Activated CD4-positive, alpha-beta T cell treated with anti-CD3 and anti-CD28 coated beads, Interleukin-2, amount 50 U/mL, for 1 hour (primary cell): ENCODE measurements at places on chromosomes 2 and 18.

- DNase-seq, result no peak
These were observed 67.3 kb downstream of the NCKAP5 start for GRCh38 chr2:133500917-133501316.

GRCh38 chr18:8424917-8425725, 184.1 kb upstream of the RAB12 start:
- no peak for DNase-seq

GRCh38 chr2:239912938-239913635, 112.1 kb downstream of the NDUFA10 start:
- no peak for DNase-seq

DNA sequence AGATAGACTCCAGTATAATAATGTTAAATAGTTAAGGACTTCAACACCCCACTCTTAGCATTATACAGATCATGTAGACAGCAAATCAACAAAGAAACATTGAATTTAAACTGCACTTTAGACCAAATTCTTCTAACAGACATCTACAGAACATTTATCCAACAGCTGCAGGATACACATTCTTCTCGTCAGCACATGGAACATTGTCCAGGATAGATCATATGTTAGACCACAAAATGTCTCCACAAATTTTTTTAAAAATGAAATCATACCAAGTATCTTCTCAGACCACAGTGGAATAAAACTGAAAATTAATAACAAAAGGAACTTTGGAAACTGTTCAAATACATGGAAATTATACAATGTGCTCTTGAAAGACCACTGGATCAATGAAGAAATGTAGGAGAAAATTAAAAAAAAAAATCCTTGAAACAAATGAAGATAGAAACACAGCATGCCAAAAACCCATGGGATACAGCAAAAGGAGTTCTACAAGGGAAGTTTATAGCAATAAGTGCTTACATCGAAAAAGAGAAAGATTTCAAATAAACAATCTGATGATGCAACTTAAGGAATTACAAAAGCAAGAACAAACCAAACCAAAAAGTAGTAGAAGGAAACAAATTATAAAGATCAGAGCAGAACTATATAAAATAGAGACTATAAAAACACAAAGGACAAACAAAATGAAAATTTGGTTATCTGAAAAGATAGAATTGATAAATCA, 12.3 kb upstream of the SPP2 start:
- DNase-seq, result no peak

- peak; percentile 44 for DNase-seq
These were observed 49.9 kb downstream of the MTCL1 start for GRCh38 chr18:8754995-8755960.

GRCh38 chr2:10984418-10985135, 72.8 kb downstream of the KCNF1 start:
- no peak for DNase-seq

DNA sequence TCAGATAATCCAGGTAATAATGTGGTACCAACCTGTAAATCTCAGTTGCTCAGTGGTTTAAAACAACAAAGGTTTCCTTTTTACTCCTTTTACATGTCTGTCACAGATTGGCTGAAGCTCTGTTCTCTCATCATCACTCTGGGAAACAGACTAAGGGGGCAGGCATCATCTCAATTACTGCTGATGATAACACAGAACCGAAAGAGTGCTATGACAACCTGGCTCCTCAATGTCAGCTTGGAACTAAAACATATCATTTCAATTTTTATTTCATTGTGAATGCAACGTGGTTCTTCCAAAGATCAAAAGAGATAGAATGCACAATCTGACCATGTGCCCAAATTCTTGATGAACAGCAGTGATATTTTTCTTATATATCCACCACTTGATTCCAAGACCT, 1315.0 kb upstream of the CDH2 start:
- no peak for DNase-seq

GRCh38 chr2:212489719-212490346, 48.8 kb downstream of the ERBB4 start:
- DNase-seq, result no peak

GRCh38 chr2:74321737-74322136, 21.5 kb downstream of the SLC4A5 start:
- no peak for DNase-seq

DNA sequence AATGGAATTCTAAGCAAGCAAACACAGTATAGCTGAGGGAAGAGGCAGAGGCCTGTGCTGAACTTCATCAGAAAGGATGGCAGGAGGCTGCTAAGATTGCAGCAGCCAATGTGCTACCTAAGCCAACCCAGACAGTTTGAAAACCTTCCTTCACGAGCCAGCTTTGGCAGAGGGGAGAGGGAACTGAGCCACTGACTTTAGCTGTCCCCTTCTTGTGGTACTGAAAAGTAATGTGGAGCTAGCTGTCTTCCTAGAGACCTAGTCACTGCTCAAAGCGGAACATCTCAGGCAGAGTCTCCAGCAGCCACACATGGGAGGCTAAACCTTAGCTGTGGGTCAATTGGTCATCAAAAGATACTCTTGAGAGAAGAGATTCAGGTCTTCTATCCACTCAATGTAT, 419.0 kb downstream of the FBXO15 start:
- no peak for DNase-seq

DNA sequence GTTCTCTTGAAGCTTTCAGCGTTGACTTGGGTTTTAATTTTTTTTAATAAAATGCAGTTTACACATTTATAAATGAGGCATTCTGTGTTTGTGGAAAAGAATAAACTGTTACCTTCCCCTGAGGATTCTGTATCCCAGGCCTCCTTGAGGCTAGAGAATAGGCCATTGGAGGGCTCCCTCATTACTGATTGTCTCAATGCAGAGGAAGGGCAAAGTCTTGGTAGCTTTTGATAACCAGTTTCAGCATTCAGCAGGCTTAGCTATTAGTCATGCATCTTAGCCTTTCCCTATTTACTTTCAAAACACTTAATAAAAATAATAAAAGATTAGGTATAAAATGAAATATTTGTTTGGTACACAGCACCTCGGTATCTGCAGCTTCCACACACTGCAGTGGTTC, 58.1 kb upstream of the OTX1 start:
- DNase-seq, result no peak

- DNase-seq, result no peak
These were observed 30.6 kb upstream of the SPP2 start for GRCh38 chr2:234019896-234020295.

DNA sequence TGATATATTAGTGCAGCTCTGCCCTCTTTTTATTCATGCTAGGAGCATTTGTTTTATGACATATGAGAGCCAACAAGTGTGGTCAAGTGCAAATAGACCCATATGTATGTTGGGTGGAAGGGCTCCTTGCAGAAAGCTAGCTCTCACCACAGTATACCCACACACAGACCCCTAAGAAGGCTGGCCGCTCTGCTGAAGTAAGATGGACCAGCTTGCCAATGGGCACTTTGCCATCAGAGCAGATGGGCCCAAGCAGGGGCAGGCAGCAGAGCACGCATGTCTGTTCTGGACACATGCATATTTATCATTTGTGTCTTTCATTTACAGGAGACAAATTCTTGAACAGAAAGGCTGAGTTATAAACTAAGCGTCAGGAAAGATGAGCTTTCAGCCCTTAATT, 187.5 kb upstream of the DTNA start:
- DNase-seq, result no peak

DNA sequence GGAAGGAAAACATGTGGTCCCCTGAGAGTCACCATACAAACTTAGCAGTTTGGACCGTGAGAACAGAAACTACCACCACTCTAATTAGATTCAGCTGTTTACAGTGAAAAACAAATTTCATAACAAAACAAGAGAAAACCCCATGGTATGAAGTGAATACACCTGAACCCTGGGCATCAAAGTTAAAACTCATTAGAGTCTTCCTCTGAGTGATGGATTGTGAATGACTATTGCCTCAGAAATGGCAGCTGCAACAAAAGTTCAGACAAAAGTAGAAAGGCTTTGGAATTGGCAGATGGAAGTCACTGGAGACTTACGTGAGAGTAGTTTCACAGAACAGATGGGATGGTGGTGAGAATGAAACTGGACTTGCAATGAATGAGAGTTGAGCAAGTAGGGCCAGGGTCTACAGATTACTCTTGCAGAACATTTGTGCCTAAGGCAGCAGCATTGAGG, 98.0 kb downstream of the AAK1 start:
- no peak for DNase-seq

DNA sequence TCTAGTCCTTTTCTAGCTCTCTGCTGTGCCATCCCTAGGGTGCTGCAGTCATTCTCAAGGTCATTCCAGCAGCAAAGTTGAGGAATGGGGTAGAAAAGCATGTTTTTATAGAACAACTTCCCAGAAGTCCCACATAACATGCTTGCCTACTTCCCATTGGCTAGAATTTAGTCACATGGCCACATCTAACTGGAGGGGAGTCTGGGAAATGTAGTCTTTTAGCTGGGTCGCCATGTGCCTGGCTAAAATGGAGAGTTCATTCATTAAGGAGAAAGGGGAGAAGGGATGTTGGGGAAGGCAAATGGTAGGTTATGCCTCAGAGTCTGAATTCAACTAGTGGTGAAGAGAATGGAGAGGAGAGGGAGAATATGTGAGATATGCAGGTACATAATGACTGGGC, 85.7 kb downstream of the SLC4A3 start:
- no peak for DNase-seq

DNA sequence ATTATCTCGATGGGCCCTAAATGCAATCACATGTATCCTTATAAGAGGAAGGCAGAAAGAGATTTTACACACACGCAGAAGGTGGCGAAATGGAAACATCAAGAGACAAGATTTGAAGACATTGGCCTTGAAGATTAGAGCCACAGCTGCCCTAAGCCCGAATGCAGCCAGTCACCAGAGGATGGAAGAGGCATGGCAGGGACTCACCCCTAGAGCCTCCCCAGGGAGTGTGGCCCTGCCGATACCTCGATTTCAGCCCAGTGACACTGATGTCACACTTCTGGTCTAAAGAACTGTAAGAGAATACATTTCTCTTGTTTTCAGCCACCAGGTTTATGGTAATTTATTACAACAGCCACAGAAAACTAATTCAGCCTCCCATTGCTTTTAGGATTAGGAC, 17.4 kb downstream of the TTC39C start:
- DNase-seq, result no peak

DNA sequence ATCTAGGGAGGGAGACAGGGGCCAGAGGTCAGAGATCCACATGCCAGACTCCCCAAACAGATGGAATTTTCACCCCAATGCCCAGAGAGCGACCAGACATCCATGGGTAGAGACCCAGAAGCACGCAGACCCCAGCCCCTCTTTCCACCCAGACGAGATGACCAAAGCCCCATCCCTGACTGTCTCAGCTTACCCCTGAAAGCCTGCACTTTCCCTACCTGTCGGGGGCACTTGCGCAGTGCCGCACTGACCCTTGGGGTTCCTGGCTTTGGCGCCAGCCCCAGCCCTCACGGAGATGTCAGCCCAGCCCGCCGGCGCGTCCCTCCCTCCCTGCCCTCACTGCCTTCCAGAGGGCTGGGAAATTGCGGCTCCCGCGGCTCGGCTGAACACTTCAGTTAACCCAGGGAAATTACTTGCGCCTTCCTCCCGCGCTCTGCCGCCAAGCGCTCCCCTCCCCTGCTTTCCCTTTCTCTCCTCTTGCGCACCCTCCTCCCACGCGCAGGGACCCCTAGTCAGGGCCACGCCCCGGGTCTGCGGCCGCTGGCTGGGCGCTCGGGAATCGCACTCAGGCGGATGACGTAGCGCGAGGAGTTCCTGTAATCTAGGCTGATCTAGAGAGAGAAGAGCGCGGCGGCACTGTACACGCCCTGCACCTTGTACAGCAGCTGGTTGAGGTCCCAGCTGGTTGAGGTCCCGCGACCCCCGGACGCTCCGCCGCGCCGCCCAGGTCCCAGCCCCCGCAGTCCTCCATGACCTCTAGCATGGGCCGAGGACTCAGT, 12.0 kb downstream of the ALPG start:
- DNase-seq, result no peak

DNA sequence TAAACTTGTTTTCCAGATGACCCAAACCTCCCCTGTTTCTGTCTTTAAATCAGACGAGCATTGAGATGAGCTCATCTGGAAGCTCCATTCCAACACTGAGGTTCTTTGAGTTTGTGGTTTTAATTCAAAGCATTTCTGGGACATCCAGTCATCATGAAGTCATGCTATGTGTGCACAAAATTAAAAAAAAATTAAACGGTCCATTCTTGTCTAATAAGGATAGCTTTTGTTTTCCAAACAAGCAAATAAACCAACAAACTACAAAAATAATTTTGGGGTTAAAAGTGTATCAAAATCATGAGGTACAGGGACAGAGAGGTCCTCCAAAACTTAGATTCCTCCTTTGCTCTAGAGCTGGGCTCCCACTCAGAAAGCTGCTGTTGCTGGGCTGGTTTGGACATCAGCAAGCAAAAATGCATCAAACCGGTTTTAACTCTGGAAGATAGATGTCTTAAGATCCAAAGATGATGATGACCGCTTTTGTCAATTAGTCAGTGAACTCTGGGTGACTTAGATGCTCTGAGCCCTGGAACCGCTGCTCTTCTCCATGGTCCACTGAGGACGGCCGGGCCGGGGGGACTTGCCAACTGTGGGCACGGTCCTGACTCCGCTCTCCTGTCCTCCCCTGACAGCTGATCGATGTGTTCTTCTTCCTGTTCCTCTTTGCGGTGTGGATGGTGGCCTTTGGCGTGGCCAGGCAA, 65.4 kb downstream of the TRPM8 start:
- no peak for DNase-seq

DNA sequence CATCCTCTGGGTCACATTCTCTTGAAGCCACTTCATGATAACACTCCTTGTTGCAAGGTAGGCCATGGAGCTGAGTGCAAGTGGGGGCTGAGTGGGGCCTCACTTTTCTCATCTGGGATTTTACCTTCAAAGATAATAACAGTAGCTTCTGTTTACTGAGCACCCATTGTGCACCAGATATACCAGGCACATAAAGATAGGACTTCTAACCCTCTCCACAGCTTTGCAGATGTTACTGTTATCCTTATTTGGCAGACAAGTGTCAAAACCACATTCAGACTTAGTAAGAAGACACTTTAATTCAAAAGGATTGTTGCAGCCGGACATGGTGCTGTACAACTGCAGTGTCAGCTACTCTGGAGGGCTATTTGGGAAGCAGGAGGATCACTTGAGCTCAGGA, 12.8 kb upstream of the FAM136A start:
- no peak for DNase-seq

DNA sequence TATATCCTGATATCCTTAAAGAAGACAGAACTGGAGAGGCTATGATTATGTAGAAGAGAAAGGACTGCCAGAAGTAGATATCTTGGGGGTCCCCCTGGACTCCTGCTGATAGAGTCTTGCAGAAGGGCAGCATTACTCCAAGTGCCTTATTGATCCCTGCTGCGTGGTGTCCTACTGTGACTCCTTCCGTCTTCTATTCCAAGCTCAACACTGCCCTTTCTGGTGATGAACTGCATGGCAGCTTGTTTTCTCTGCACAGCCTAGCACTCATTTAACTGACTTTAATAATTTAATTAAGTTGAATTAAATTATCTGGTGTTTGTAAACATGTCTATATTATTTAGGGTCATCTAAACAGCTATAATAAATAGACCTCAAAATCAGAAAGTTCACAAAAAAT, 194.1 kb upstream of the DSEL start:
- no peak for DNase-seq

- DNase-seq, result no peak
These were observed 96.9 kb downstream of the HNRNPLL start for GRCh38 chr2:38505779-38506178.

- no peak for DNase-seq
These were observed 8.0 kb downstream of the SP100 start for GRCh38 chr2:230423851-230424458.
